Activated naive CD8-positive, alpha-beta T cell treated with anti-CD3 and anti-CD28 coated beads, Interleukin-2, amount 10 ng/mL, durations not matched to agents 7 days and 5 days (primary cell): ENCODE measurements at places on chromosomes 11 and 22.

- no peak for DNase-seq
These were observed 26.7 kb downstream of the RRP8 start for GRCh38 chr11:6576471-6577373.

- DNase-seq = no peak
These were observed 17.3 kb downstream of the RTN4RL2 start for GRCh38 chr11:57477507-57478189.

GRCh38 chr11:128757235-128757711 is 63.4 kb downstream of the FLI1 start:
- DNase-seq = peak; percentile 51

DNA sequence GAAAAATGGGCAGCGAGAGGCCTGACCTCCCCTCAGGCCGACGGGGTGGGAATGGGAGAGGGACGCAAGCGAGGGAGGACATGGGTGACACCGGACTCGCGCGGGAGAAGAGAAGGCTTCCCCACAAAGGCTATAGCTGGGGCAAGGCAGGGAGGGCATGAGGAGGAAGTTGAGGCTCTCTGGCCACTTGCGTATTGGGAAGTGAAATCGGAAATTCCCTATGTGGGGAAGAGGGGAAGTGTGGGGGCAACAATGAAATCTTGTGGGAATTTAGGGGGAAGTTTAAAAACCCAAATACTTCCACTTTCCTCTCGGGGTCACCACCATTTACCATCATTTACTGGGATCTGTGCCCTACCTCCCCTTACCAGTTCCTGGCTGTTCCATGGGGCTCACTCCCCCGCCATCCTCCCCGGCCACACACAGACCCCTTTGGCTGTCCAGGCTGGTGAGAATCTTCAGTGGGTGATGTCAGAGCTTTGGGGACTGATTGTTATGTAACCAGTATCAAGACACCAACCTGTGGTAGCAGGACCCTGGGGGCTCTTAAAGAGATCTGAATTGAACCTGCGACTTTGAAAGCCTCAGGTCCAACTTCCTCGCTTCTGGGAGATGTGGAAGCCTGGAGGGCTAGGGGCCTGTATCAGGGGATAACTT is 951 bp upstream of the EHD1 start:
- DNase-seq = no peak

GRCh38 chr11:23480736-23481135 is 620.5 kb upstream of the CCDC179 start:
- DNase-seq = no peak
